8988T (cell line): ENCODE measurements at places on chromosomes 7 and 10.

DNA sequence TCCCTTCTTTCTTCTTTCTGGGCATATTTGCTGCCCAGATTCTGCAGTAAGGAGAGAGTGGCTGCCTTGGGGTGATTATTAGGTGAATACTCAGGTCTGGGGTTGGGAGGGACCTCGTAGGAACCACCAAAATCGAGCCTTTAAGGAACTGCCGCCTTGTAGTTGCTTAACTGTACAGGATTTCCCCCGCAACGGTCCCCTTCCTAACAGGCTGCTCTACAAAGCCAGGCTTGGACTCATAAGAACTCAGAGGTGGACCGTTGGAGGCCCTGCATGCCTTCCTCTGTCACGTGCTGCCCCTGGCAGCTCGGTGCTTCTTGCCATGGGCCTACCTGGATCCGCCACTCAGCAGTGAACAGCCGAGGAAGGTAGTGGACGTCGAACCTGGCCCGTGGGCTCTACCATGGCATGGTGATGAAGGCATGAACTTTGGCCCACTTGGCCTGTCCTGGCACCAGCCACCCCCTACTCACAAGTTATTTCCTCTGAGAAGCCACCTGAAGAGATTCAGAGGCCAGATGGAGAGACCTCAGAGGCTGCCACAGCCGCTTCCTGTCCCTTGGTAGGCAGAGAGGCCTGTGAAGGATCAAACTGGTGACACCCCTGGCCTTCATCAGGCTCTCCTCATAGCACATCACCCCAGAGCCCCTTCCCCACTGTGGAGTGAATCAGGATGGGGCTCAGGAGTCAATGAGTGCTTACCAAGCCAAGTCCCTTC, 54.6 kb downstream of the NOD1 start:
- no peak for DNase-seq

DNA sequence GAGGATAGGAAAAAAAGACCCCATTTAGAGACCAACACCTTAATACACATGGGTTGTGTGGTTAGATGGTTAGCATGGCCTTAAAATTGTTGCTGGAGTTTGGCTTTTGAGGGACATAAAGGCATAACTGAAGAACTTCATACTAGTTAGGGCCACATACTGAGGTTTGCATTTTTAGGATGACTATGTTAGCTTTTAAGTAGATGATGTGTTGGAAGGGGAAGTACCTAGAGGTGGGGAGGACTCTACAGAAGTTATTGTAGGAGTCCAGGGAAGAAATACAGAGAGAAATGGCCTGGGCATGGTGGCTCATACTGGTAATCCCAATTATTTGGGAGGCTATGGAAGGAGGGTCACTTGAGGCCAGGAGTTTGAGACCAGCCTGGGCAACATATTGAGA, 40.5 kb downstream of the ENTPD1 start:
- no peak for DNase-seq

GRCh38 chr10:71801361-71801760, 28.0 kb upstream of the VSIR start:
- DNase-seq: no peak

DNA sequence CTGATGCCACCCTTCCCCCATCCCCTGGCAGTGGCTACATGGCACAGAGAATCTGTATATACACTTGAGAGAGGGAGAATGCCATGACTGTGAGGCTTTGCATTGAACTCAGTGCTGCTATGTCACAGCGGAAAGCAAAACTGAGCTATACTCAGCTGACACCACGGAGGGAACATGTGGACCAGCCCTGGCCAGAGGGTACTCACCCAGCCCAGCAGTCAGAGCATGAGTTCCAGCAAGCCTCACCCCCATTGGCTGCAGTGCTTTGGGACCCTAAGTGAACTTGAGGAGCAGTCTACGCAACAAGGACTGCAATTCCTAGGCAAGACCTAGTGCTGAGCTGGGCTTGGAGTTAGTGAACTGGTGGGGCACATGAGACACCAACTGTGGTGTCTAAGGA, 10.3 kb upstream of the AOC1 start:
- DNase-seq: no peak

- DNase-seq: no peak
Observed at GRCh38 chr10:64760371-64760770, 1239.2 kb downstream of the REEP3 start.

DNA sequence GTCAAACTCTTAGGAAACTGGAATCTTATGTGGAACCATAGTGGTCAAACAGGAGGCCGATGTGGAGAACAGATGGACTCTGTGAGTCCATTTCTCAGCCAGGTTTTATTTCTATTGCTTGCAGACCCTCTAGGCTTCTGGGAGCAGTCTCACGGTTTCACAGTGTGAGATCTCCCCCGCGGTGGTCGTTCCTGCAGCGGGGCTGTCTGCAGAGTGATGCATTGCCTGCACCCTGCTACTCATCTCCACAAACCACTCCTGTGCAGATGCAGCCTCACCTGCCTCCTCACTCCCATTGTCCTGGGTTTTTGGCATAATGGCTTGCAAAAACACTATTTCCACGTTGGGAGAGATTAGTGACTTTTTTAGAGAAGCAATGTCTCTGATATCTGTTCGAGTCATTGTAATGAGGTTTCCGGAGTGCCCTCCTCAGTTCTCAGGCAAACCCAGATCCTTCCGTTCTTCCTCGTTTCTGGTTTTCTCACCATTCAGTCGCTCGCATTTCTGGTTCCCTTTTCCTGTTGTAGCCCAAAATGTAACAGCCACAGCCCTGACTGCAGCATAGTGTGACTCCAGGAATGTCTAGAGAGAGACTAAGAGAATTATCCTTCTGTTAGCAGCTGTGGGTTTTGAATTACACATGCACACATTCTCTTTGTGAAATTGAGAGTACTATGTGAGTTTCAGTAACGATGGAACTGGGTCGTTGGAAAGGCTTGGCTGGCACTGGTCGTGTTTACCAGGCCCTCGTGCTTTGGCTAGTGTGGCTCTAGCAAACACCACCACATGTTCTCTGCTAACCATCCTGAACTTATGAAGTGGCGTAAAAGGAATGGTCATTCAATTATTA, 30.2 kb downstream of the ACADSB start:
- DNase-seq: no peak
